ENCODE measurements at places on chromosomes 7 and 10.

DNA sequence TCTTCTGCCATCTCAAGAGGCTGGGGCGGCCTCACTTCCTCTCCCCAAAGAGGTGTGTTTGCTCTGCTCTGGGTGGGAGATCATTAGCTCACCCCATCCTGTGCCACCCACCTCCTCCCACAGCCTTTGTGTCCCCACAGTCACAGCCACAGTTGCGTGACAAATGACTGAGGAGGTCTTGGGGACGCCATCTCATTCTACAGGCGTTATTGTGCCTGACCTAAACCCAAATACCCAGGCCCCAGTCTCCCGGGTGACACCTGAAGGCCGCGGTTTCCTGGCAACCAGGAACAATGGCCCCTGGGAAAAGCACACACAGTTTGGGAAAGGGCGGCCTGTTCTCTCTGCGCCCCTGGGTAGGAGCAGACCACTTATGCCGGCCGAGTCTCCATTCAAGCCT is 51.6 kb downstream of the SLIT1 start:
- DNase-seq = no peak

DNA sequence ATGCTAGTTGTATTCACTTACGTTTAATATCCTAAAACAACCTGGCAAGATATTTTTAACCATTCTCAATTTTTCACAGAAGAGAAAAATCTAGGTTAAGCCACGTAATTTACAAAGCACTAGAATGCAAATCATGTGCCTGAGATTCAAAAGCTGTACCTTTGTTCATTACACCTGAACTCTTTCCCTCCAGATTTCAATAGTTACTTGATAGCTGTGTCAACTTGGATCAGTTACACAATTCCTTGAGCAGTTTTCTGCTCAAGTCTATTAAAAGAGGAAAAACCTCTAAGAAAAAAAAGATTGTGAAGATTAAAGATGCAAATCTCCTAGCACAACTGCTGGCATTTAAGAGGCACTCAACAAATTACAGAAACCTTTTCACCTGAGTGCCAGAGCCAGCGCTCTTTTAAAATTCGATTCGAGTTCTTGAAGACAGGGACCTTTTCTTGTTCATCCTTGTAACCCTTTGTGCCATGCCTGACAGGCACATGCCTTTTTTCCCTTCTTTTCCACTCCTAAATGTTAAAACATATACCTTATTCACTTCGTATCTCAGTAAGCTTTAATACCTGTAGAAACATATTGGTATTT is 886 bp downstream of the NSUN6 start:
- DNase-seq = no peak

DNA sequence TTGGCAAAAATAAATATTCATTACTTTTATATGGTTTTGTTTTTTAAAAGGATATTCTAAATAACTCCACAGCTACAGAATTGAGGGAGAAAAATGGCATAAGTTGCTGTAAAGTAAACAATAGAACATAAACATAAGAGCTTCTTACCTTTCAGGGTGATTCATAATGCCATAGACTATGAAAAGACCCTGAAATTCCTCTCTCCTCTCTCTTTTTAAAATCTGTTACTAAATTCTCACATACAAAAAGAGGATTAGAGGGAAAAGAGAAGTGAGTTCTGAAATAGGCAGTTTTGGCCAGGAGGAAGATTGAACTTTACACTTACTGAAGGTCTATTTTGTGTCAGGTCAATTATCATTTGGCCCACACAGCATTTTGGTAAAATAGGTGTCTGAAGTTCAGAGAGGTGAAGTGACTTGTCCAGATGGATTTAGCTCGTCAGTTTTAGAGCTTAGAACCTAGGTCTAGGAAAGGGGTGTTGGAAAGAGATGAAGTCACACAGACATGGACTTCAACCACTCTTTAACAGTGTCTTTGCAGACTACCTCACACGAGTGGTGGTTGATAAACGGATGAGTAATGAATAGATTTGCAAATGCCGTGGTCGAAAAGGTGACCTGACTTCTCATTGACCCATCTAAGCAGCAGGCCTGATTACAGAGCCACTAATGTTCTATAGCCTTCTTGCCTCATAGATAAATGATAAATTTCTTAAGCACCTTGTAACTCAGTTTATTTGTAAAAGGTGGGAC is 190.6 kb upstream of the CCDC6 start:
- no peak for DNase-seq

GRCh38 chr10:87594864-87595263 is 64.8 kb upstream of the PAPSS2 start:
- DNase-seq = no peak

DNA sequence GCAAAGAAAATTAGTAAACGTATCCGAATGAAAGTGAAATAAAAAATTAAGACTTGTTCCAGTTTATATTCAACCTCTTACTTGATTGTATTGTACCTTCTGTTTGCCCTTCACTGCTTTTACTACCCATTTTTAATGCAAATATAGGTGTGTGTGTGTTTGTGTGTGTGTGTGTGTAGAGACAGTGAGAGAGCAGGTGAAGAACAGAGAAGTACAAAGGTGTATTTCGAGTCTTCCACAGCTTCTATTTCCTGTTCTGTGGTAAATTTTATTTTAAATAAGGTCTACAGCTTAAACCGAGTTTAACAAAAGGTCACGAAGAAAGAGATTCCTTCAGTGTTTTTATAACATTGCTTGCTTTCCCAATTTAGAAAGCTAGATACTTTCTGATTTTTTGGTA is 12.7 kb upstream of the SVIL start:
- no peak for DNase-seq

GRCh38 chr10:91901784-91902677 is 7.3 kb downstream of the FGFBP3 start:
- DNase-seq = peak; percentile 90

GRCh38 chr10:47454780-47455058 is 29.2 kb downstream of the ANXA8 start:
- no peak for DNase-seq

- no peak for DNase-seq
These were observed 1.4 kb downstream of the LRRC18 start for GRCh38 chr10:48938281-48938680.

DNA sequence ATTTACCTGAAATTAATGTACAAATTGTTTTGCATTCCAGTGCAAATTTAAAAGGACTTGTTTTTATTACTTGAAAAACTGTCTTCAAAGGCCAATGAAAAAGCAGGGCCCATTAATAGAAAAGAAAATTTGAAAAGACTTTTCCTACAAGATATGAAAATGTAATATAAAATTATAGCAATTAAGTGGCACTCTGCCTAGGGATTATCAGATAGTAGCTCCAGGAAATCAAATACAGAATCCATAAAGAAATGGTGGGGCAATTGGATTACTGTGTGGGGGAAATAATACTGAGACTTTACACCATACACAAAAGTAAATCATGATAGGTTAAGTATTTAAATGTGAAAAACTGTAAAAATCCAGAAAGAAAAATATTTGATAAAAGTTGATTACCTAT is 89.7 kb downstream of the GLCCI1 start:
- DNase-seq = no peak

- DNase-seq = no peak
These were observed 147.1 kb downstream of the ELFN1 start for GRCh38 chr7:1817061-1817712.

DNA sequence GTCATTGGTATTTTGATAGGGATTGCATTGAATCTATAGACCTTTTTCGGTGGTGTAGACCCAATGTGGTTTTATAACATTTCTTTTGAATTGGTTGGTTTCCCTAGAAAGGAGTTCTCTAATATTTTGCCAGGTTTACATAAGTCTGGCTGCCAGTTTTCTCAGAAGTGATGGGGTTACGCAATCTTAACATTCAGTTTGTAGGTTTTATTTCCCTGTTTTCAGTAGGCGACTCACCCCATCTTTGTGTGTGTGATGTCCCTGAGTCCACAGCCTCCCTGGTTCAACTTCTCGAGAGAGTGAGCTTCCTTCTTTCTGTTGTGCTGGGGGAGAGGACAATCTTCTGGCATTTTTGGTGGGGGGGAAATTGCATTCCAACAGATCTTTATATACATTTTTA is 9.6 kb upstream of the KIF5B start:
- peak; percentile 88 for DNase-seq

- no peak for DNase-seq
These were observed 10.7 kb upstream of the ATRNL1 start for GRCh38 chr10:115082506-115082905.

GRCh38 chr10:122264931-122265330 is 6.2 kb upstream of the BTBD16 start:
- no peak for DNase-seq

GRCh38 chr10:126525326-126525725 is 137.0 kb upstream of the ADAM12 start:
- no peak for DNase-seq

- no peak for DNase-seq
These were observed 78.1 kb downstream of the VSTM4 start for GRCh38 chr10:49037187-49037586.

GRCh38 chr10:97442277-97442676 is 3.5 kb downstream of the EXOSC1 start:
- no peak for DNase-seq

- no peak for DNase-seq
These were observed 361.8 kb downstream of the GATA3 start for GRCh38 chr10:8416192-8416701.

DNA sequence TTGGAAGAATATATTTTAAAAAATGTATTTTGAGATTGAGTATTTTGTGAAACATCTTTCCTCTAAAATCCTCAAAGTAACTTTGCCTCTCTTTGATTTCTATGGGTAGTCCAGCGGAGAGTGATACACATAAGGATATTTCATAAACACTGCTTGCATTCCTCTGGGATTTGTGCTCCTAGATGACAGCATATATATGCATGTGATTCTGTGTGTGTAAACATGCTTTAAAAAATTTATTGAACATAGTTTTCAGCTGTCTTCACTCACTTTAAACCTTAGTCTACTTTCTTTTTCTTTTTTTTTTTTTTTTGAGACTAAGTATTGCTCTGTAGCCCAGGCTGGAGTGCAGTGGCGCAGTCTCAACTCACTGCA is 84.6 kb downstream of the KAT6B start:
- DNase-seq = no peak

DNA sequence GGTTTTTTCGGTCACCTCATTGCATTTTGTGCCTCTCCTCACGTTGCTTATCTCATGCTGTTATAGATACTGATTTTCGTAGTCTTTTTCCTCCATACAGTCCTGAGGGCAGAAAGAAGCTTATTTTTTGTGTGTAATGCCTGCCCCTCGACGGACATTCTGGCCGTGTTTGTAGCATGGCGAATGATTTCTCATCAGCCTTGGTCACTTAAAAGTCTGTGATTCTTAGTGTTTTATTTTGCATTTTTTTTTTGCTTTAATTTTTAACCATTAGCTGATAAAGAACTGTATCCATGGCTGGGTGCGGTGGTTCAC is 469 bp upstream of the NOC3L start:
- DNase-seq = no peak

- no peak for DNase-seq
These were observed 396.2 kb upstream of the IGFBP3 start for GRCh38 chr7:46317256-46317655.

DNA sequence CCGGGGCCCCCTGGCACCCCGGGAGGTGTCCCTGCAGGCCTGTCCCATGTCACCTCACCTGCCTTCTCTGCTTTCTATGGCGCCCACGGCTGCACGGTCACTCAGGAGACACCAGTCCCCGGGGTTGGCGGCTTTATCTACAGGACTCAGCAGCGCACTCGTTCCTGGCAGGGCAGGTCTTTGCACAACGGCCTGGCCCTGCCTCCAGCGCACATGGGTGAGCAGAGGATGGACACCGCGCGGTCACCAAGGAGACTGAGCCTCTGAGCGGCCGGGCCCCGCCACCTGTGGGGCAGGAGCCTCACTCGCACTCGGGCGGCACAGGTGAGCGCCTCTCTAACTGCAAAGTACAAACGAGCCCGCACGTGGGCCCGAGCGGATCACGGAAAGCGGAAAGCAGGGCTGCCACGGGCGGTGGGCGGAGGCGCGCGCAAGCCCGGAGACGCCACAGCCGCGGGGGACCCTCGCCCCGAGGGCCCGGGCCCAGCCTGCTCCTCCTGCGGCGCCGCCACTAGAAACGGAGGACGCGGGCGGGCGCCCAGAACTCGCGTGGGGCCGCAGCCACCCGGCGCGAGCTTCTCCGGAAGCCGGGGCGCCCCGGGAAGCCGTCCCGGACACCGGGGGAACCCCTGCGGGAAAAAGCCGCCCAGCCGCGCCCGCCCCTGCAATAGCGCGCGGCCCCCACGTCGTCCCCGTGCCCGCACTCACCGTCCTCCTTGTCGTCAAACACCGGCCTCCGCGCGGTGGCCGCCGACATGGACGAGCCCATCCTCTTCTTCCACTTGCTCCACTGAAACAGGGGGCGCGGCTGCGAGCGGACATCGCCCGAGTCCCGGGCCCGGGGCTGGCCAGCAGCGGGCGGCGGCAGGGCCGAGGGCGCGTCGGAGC is 642 bp downstream of the STK32C start:
- no peak for DNase-seq

GRCh38 chr7:41319581-41319980 is 383.3 kb downstream of the INHBA start:
- no peak for DNase-seq

DNA sequence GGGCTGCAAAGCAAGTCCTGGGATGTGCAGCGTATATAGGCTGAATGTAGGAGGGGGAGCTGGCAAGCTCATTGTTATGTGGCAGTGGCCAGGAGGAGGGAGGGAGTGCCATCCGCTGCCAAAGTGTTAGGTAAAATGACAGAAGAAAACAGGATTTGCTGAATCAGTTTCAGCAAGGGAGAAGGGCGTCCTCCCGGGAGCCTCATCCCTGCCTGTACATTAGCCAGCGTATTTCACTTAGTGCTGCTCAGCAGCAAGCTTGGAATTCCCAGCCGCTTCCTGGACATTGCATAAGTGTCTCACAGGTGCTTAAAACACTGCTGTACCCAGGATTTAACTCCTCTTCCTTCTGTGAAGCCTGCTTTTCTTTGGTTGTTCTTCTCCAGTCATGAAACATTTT is 2.5 kb downstream of the NIPSNAP2 start:
- DNase-seq = no peak

DNA sequence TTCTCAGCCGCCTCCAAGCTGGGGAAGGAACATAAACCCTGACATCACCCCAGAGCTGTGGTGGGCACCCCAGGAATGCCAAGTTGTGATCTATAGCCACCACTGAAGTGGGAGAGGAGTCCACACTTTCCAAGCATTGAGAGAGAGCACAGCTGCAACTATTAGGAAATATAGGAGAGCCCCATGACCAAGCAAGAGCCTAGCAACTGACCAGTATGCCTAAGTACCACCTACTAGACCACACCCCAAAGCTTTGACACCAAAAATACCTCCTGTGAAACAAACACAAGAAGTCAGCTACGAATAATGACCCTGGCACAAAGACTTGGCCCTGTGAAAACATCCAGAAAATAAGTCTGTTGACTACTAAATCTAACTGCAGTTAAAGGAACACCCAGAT is 804.1 kb upstream of the IGFBP3 start:
- no peak for DNase-seq

DNA sequence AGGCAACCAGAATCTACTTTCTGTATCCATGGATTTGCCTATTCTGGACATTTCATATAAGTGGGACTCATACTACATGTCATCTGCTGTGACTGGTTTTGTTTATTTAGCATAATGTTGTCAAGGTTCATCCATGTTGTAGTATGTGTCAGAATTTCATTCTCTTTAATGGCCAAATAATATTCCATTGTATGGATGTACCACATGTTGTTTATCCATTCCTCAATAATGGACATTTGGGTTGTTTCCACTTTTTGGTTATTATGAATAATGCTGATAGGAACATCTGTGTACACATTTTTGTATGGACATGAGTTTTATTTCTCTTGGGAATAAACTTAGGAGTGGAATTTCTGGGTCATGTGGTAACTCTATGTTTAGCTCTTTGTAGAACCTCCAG is 133.7 kb downstream of the CREB5 start:
- no peak for DNase-seq

- no peak for DNase-seq
These were observed 12.4 kb upstream of the RET start for GRCh38 chr10:43064331-43065075.

Data from inflammatory macrophage treated with lipopolysaccharide for 1 hour (primary cell).